ENCODE measurements at places on chromosomes 5 and 9.

- DNase-seq: no peak
Measured at GRCh38 chr5:177392765-177393164, 7.7 kb downstream of the PFN3 start.

DNA sequence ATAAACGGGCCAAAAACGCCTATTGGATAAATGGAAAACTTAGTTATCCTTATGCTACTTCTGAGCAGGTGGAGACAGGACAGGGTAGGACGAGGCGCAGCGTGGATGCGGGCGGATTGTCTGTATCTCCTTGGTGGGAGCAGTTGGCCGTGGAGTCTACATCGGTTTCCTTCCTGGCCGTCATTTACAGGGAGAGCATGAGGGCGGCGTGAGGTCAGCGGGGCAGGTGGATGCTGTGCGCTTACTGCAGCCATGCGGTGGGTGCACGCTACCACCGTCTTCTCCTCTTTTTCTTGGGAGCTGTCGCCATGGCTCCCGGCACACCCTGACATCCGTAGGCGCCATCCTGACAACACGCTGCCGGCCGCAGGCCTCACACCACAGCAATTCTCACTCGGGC, 121.3 kb downstream of the ADAMTS2 start:
- no peak for DNase-seq

DNA sequence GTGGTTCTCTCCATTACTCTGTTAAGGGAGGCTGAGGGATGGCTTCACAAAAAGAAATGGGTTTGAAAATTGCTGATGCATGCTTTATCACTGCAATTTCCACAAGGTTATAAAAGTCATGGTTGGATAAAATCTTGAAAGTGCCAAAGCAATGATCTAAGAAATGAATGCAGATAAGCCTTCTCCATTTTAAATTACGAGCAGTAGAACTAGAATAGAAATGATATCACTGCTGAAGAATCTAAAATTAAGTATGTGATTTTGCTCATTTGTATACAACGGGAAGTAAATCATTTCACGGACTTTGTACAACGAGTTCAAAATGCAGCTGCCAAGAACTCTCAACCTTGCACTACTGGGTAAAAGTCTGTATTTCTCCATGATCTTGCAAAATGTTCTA, 299.0 kb downstream of the PRELID2 start:
- no peak for DNase-seq

DNA sequence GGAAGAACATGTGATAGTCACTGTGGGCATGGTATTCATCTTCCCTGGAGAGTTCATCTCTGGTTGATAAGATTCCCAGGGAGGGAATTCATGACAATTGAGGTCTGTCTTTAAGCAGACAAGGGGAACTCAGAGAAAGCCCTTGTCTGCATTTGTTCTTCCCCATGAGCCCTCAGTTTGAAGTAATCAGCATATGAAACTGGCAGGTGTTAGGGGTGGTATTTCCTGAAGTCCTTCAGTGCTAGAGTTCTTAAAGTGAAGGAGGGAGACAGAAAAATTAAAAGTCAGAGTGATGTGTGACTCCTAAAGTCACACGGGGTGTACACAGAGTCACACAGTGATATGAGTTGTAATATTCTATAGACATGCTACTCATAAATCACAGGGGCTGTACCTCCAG, 60.6 kb upstream of the SYK start:
- no peak for DNase-seq

DNA sequence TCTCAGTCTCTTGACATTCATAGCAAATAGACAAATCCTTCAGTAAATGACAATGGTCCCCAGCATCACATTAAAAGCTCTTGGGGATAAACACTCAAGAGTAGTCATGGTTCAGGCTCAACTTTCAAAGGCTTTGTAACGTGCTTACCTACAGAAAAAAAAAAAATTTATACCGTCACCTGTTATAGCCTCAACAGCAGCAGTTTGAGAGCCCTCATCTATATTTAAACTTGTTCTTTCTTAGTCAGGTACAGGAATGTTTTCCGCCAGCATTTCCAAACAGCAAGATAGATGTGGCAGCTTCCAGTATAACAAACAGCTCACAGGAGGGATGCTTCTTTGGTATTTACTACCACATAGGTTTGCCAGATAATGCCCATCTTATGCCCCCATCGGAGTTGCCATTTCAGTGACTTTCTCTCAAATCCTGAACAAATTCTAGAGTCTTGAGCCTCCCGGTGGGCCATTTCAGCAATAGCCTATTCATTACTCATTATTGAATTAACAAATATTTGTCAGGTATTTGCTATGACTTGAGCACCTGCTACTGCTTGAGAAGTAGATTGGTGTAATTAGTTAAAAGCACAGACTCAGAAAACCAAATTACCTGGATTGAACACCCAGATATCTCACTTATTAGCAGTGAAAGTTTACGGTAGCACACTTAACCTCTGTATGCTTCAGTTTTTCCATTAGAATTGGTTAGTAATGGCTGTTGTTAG, 470.0 kb downstream of the EBF1 start:
- no peak for DNase-seq

All from hematopoietic multipotent progenitor cell (in vitro differentiated cells).